ENCODE measurements at places on chromosomes 3 and 15. TPM values are rescaled to one million over a fixed set of nuclear protein-coding genes. Genes with fewer than 3 reads are reported as not detected.

DNA sequence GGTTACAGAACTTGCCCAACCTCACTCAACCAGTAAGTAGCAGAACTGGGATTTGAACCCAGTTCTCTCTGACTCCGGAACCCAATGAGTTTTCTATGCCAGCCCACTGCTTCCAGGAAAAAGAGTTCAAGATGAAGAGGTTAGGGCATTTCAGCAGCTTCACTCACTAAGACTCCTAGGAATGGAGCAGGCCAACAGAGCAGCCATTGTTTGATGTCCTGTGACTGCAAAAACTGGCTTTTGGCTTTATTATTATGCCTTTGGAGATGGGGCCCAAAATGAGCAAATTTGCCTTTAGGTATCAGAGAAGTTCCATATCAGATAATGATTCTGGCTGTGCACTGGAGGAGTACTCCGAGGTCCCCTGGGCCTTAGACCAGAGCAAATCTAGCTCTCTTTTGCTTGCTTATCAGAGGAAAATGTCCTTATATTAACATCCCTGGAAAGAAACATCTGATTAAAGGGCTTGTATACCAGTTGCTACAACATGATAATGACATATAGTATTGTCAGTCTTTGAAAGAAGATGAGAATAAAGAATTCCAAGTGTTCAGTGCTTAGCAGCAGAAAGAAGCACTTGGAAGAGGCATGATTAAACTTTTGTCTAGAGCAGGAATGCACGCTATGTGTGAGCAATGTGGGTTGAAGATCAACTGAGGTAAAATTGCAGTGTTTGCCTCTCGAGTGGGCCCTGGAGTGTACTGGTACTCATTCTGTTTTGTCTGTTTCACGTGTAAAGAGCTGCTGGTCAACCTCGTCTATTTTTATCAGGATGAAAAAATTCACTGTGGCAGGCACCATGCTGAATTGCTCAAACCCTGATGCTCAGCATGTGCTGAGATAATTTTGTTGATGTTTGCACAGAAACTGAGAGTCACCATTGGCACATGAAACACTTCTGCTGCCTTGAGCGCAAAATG is 21.8 kb upstream of the KLHL24 start:
- DNase-seq, result peak; percentile 30
- no peak overlapping the region for H3K4me3 ChIP-seq
- H3K36me3 ChIP-seq, result no peaks in the 10 kb centered on the region
- H3K4me1 ChIP-seq, result no peaks in the 10 kb centered on the region
- no peak overlapping the region for H3K27ac ChIP-seq

DNA sequence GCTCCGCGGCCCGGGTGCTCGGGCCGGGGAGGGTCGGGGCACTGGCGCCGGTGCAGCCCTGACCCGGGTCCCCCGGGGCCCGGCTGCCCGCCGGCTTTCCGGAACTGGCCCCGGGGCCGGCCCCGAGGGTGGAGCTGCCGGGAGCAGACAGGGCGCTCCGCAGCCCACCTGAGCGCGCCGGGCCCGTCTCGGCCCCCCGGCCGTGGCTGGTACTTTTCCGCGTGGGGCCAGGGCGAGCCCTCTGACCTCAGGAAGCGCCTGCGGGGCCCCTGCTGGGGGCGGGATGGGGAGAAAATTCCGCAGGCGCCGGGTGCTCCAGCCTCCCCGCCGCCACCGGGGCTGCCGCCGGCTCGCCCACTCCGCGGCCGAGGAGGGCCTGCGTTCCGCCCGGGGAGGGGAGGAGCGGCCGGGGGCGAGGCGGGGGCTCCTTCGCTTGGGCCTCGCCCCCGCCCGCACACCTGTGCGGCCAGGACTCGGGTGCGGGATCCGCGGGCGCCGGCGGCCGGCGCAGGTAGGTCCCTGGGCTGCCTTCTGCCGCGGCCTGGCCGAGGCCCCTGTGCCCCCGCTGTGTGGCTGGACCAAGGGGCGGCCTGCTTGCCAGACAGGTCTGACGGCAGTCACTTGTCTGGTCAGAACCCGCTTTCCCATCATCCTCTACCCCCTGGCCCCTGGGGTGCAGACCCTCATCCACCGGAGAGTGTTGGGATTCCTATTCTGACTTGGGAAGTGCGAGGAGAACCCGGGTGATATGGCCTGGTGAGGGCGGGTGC is 3.5 kb downstream of the FURIN start:
- H3K4me1 ChIP-seq, result peaks cover 40% of the 10 kb centered on the region
- peak; percentile 55 for DNase-seq
- H3K27ac ChIP-seq, result peak overlapping the region; percentile 90

GRCh38 chr3:38649500-38650247 is at the start of gene SCN5A:
Gene SCN5A, minus strand, starts transcription at chr3:38649687. Its CDS starts 16,380 bp downstream, at chr3:38633307.
- no peak within 1 kb of the TSS for H3K27ac ChIP-seq
- H3K27me3 ChIP-seq, result peaks cover 54% of the 10 kb centered on the region
- peak; percentile 36 for DNase-seq
- H3K4me3 ChIP-seq, result peak within 1 kb of the TSS; percentile 55
- H3K36me3 ChIP-seq, result no peaks in the 10 kb centered on the region
- no peaks in the 10 kb centered on the region for H3K4me1 ChIP-seq

NEK10 gene
- total RNA-seq, result 9.5 TPM

Measured in GM23248 (cell line).